Lung microvascular endothelial cell (primary cell): ENCODE measurements at places on chromosomes 4 and X.

GRCh38 chrX:123976706-123977316, 15.3 kb downstream of the STAG2 start:
- DNase-seq = peak; percentile 47

DNA sequence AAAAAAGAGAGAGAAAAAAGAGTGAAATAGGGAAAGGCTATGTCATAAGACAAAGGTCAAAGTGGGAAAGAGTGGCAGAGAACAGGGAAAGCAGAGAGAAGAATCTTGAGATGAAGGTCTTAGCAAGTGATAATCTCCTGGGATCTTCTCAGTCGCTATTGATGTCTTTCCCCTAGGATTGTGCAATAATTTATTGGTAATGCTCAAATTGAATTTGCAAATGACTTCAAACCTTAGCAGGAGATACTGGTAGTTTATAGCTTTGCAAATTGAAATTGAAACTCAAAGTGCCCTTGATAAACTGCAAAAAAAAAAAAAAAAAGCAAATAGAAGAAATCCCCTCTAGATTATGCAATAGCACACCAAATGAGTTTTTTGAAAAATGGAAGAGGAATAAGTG, 45.7 kb upstream of the MID1 start:
- no peak for DNase-seq

DNA sequence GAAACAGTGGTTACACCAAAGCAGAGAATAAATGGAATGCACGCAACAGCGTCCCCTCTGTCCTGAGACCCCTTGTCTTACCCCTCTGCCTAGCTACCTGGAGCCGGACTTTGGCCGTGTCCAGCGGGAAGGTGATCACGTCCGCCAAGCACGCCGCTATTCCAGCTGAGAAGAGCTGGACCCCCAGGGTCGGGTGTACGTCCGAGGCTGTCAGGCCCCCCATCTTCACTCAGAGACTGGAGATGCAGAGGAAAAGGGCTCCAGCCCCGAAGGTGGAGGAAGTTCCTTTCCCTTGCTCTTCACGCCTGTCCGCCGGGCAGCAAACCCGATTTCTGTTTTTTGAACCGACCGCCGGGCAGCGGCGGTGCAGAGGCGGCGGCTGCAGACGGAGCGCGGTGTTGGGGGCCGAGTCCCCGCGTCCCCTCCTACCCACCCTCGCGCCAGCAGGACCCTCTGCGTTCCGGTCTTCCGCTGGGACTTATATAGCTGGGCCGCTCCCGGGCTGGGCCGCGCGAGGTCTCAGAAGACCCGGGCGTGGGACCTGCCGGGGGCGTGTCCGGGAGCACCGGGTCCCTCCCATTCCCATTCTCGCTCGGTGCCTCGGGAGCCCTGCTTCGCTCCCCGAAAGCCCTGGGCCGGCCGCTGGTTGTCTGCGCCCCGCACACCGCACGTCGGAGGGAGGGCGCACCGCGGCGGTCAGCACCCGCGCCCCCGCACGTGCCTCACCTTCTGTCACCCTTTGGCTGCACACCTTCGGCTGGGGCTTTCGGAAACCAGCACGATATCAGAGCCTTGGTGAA, at the start of gene UCP1:
UCP1 (minus strand) TSS at position 455 of the 800 bp plus-strand sequence; CDS start at position 223, 232 bp downstream.
- DNase-seq = no peak

DNA sequence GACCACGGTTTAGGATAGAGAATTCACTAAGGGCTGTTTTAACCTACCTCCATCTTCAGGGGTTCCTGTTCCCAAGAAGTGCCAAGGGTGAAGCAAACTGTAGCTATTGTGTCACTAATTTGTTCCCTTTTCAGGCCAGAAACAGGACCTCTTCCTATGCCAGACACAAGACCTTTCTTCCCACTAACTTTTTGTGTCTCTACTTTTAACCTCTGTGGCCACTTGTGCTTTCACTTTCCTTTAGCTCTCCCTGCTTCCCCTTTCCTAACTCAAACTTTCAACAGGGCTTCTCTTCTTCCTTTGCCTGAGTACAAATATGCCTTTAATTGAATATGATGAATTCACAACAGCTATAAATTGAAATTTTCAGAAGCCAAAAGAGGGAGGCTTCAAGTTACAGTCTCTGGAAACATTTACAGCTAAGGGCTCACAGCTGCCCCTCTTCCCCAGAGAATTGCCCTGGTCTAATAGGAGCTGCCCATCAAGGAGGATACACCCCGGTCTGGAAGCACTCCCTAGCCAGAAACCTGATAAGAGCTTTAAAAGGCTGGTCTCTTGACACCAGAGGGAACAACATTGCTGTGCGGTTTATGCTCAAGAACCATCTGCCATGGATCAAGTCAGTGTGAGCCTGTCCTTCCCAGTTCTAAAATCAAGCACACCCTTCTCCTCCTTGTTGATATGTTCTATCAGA, 61.7 kb upstream of the PLS3 start:
- no peak for DNase-seq

DNA sequence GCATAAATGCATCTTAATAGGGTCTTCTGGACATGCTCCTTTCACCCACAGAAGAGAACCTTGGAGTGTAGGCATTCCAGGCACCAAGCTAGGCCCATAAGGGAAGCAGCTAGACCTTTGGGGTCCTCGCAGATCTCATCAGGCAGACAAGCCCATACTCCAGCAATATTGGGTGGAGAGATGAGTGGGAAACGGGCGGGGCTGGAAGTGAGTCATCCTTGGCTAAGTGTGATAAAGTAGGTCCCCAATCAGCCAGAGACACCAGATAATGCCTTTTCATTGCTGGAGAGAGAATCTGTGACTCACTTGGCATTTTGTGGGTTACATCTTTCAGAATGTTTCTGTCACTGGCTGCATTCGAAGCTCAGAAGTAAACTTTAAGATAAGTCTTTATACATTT, 133.3 kb upstream of the MBNL3 start:
- DNase-seq = peak; percentile 43

DNA sequence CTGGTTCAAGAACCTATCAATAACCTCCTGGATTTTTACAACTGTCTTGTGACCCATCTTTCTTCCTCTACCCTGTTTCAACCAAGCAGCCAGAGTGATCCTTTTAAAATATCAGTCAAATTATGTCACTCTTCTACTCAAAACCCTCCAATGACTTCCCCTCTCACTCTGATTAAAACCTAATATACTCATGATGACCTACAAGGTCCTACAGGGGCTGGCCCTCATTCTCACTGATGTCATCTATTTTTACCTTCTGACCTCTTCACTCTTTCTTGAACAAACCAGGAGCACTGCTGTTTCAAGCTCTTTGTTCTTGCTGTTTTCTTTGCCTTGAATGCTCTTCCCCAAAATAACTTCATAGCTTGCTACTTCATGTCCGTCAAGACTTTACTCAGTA, 48.5 kb downstream of the ARHGEF38 start:
- DNase-seq = no peak

DNA sequence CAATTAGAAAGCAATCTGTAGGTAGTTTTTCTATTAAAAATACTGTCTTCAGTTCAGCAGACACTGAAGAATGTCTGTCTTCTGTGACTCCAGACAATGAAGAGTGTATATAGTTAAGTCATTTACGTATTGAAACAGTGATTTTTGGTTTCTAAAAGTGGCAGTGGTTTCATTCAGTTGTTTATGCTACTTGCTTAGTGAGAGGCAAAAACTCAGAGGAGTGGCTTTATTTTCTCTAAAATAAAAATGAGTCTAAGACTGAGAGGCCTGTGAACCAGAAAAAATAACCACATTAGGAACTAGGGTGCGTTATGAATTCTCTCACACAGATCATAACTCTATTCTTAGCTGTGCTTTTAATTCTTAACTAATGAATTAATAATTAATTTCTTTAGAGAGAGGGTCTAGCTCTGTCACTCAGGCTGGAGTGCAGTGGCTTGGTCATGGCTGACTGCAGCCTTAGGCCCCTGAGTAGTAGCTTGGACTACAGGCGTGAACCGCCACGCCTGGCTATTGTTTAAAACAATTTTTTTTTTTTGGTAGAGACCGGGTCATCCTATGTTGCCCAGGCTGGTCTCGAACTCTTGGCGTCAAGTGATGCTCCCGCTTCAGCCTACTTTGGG, 31.4 kb downstream of the FREM3 start:
- DNase-seq = no peak

GRCh38 chrX:42772874-42773273, 5.1 kb downstream of the PPP1R2C start:
- no peak for DNase-seq

- DNase-seq = no peak
Observed at GRCh38 chr4:100869276-100869675, 351.5 kb upstream of the EMCN start.

DNA sequence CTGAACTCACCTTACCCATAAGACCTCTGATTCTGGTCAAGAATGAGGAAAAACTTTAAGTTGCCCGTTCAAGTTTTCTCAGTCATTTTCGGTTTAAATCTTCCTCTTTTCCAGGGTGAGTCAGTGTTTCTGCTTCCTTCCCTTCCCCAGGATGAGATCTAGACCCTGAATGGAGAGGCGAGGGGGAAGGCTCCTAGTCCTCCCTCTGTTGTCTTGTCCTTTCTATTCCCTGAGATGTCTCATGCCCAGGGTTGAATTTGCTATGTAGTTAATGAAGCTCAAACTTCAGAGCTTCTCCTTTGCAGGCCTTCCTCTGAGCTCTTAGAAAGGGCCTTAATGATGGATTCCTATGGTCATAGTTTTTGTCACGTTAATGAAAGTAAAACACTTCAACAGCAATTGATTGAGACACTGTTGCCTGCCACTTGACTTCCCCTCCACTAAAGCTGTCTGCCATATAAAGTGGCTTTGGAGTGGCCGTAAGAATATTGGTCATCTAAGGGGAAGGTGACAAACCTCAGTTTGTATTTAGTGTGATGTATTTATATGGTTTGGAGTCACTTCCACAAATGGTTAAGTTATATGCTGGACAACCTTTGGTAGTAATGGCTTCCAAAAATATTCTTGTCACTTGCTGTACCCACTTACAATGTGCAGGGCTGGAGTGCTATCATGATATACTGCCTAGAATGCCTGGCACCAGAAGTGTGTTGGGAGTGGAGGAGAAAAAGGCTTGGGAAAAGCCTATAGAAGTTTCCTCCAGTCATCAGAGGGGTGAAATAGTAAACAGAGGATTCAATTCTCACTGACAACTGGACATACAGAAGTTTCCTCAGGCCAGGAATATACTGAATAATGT, 24.3 kb upstream of the GPRIN3 start:
- no peak for DNase-seq
